ENCODE measurements at places on chromosomes 12 and 14. TPM values are rescaled to one million over a fixed set of nuclear protein-coding genes. Genes with fewer than 3 reads are reported as not detected.
A peak's percentile ranks its signal among the peaks of the same experiment; 100 is the strongest.

DNA sequence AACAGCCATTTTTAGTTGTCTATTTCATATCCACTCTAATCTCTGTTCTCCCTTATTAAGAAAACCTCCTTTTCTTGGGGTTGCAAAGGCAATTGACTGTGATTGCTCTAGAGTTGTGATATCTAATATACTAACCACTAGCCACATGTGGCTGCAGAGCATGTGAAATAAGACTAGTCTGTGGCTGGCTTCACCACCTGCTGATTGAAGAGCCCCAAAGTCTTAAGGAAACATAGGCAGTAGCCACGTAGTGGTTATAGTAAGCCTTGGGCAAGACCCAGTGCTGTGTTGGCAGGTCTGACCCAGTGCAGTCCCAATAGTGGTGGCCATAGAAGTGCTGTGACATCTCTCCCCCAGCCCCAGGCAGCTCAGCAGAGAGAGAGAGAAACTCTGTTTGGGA is 28.4 kb upstream of the ATP2B1 start:
- DNase-seq = no peak
- no peaks in the 10 kb centered on the region for H3K27me3 ChIP-seq
- no peak overlapping the region for H3K4me3 ChIP-seq
- no peak overlapping the region for H3K27ac ChIP-seq

DNA sequence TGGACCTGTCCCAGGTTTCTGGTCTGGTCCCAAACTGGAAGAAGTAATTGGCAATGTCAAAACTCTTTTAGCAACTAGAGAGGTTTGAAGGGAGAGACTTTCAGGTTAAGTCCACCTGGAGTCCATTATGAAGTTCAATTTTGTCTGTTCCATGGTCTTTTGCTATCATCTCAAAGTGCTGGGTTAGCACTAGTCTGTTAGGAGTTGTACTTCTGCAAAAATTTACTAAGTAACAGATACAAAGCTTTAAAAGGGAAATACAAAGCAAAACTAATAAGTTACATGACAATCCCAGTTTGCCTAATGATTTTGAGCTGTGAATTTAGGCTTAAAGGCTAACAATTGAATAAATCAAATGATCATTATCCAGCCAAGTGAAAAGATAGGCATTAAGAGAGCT is 643.9 kb downstream of the C12orf50 start:
- H3K4me3 ChIP-seq = no peak overlapping the region
- H3K27me3 ChIP-seq = no peaks in the 10 kb centered on the region
- H3K36me3 ChIP-seq = no peaks in the 10 kb centered on the region
- H3K4me1 ChIP-seq = peaks cover 10% of the 10 kb centered on the region
- no peak overlapping the region for H3K27ac ChIP-seq

- DNase-seq = no peak
- H3K36me3 ChIP-seq = no peaks in the 10 kb centered on the region
- no peak overlapping the region for H3K4me3 ChIP-seq
- no peaks in the 10 kb centered on the region for H3K4me1 ChIP-seq
Observed at GRCh38 chr12:86015026-86015425, 140.9 kb downstream of the NTS start.

DNA sequence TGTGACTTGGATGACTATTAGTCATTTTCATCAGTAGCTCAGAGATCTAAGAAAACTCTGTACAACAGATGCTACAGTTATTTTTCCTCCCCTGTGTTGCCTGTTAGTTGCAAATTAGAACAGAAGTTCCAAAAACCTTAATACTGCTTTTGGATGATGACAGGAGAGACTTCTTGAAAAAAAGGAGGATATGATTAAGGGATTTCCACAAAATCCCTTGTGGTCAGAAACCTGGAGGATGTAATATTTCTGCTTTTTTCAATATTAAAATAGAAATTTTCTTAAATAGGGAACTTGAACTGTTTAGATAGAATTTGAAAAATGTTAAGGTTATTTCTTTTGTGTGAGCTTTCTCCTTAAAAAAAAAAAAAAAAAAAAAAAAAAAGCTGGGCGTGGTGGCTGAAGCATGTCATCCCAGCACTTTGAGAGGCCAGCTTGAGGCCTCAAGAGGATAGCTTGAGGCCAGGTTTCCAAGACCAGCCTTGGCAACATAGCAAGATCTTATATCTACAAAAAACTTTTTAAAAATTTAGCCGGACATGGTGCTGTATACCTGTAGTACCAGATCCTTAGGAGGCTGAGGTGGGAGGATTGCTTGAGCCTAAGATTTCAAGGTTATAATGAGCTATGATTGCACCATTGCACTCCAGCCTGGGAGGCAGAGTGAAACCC is 14.1 kb downstream of the CMAS start:
- H3K4me1 ChIP-seq = no peaks in the 10 kb centered on the region
- peaks cover 19% of the 10 kb centered on the region for H3K36me3 ChIP-seq
- no peak overlapping the region for H3K27ac ChIP-seq
- no peak for DNase-seq
- no peak overlapping the region for H3K4me3 ChIP-seq
- H3K27me3 ChIP-seq = no peaks in the 10 kb centered on the region

DNA sequence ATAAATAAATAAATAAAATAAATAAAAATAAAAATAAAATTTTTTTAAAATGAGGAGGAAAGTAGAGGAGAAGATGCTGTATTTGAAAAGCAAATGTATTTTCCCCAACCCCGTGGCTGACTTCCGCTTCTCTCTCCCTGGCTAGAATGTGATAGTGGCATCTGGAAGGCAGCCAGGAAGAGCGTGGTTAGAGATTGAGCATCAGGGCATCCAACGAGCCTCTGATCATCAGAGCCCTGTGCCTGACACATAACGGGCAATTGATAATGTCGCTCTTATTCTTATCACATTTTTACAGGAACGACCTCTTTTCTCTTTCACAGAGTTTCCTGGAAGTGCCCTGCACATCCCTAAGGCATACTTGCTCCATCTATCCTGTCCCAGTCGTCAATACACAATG is 496.9 kb upstream of the TMEM132C start:
- H3K36me3 ChIP-seq = no peaks in the 10 kb centered on the region
- H3K4me3 ChIP-seq = no peak overlapping the region
- no peaks in the 10 kb centered on the region for H3K4me1 ChIP-seq
- H3K27ac ChIP-seq = no peak overlapping the region
- H3K27me3 ChIP-seq = no peaks in the 10 kb centered on the region
- no peak for DNase-seq

DNA sequence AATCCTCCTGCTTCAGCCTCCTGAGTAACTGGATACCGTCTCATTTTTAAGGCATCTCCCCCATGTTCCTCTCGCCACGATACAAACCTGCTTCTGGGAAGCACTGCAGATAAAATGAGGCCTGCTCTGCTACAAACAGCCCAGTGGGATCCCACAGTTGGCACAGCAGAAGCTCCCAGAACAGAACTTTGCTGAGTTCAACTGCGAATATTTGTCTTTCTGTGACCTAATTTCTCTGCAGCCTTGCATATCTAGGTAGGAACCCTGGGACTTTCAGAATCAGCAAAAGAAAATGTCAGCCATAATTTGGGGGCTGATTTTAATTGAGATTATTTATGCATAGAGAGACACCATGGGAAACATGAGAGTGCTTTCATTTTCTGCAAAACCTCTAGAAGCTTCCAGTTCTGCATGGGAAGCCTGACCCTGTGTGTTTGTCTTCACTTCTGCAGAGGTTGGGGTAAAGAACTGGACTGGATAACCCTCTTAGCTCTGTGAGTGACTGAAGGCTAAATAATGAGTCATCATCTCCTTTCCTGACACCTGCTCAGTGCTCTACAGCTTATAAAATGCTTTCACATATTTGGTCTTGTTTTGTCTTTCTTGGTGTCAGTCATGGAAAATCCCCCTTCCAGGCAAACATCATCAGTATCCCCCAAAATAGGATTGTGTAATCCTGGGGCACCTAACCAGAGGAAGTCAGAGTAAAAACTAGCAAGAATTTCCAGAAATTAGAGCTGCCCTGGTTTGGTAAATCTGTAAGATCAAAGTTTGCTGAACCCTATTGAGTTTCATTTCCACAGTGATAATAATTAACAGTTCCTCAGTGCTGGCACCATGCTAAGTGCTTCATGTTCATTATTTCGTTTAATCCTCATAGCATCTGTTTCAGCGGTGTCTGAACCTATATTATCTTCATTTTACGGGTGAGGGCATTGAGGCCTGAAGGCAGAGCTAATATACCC is 185.8 kb downstream of the SLC15A4 start:
- H3K27ac ChIP-seq = no peak overlapping the region
- no peaks in the 10 kb centered on the region for H3K27me3 ChIP-seq
- DNase-seq = no peak
- no peaks in the 10 kb centered on the region for H3K4me1 ChIP-seq

DNA sequence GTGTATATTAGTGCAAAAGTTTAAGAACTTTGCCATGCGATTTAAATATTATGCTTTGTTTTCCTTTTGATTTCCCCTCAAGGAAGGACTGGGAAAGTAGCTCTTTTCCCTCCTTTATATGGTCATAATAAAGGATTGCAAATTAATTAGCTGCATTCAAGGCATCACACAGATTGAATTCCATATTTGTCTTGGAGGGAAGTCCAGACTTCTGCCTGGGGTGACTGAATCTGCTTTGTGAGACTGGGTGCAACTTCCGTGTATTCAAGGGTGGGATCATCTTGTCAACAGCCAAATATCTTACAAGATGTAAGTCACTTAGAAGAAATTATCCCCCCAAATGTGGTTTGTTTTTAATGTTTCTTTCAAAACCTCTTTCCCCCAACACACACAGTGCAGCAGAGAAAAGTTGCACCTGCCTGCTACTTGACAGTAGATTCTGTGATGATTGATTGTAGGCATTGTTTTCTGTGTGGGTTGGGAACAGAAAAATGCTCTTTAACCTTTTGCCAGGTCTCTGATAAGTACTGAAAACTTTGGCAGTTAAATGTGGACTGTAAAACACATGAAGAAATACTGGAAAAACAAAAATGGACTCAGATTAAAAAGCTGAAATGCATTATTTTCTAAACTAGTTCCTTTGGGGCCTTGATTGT is 28.4 kb downstream of the STK38L start:
- H3K4me3 ChIP-seq = no peak overlapping the region
- peak overlapping the region; percentile 39 for H3K27ac ChIP-seq
- H3K4me1 ChIP-seq = peaks cover 40% of the 10 kb centered on the region
- no peaks in the 10 kb centered on the region for H3K27me3 ChIP-seq

DNA sequence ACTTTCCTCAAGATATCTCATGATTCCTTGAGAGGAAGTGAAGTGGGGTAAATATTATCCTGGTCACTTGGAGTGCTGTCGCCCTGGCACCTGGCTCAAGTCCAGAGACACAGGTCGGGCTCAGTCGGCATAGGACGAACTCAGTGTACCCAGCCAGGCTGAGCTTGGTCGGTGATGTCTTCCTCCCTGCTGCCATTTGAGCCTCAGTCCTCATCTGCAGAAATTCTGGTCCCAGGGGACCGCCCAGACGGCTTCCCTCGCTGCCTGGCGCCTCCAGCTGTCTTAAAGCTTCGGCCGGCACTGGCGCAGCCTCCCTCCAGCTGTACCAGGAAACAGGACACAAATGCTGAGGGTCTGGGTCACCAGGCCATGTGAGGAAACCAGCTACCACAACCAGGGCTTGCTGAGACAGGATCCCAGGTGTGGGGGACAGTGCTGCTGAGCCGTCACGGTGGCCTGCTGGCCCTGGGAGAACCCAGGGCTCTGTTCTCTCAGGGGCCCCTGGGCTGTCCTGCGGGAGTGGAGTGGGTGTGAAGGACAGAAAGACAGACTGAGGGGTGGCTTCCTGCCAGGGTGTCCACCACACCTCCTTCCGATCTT is 5.0 kb upstream of the KLC1 start:
- H3K4me1 ChIP-seq = peaks cover 27% of the 10 kb centered on the region
- peak overlapping the region; percentile 81 for H3K27ac ChIP-seq
- no peaks in the 10 kb centered on the region for H3K36me3 ChIP-seq
- H3K4me3 ChIP-seq = no peak overlapping the region

- no peak overlapping the region for H3K4me3 ChIP-seq
- H3K27ac ChIP-seq = no peak overlapping the region
- H3K36me3 ChIP-seq = no peaks in the 10 kb centered on the region
- DNase-seq = no peak
Observed at GRCh38 chr12:62802984-62803383, 132.0 kb downstream of the PPM1H start.

- no peaks in the 10 kb centered on the region for H3K27me3 ChIP-seq
- no peak overlapping the region for H3K4me3 ChIP-seq
- DNase-seq = no peak
- no peaks in the 10 kb centered on the region for H3K36me3 ChIP-seq
- no peaks in the 10 kb centered on the region for H3K4me1 ChIP-seq
Observed at GRCh38 chr12:44771485-44772021, 104.6 kb downstream of the NELL2 start.

- DNase-seq = no peak
- no peaks in the 10 kb centered on the region for H3K36me3 ChIP-seq
- no peaks in the 10 kb centered on the region for H3K27me3 ChIP-seq
- no peaks in the 10 kb centered on the region for H3K4me1 ChIP-seq
- H3K4me3 ChIP-seq = no peak overlapping the region
- H3K27ac ChIP-seq = no peak overlapping the region
Observed at GRCh38 chr12:23431006-23431405, 518.5 kb downstream of the SOX5 start.

- no peak overlapping the region for H3K27ac ChIP-seq
- peaks cover 6% of the 10 kb centered on the region for H3K4me1 ChIP-seq
- DNase-seq = no peak
- H3K36me3 ChIP-seq = no peaks in the 10 kb centered on the region
- no peak overlapping the region for H3K4me3 ChIP-seq
Observed at GRCh38 chr12:45644541-45644940, 85.0 kb upstream of the ARID2 start.

- H3K36me3 ChIP-seq = no peaks in the 10 kb centered on the region
- H3K4me1 ChIP-seq = no peaks in the 10 kb centered on the region
- peak overlapping the region; percentile 83 for H3K4me3 ChIP-seq
Observed at GRCh38 chr12:10612984-10613348, 443 bp downstream of the MAGOHB start.

GRCh38 chr12:6846316-6846869 is 4.7 kb downstream of the CDCA3 start:
- no peak overlapping the region for H3K27ac ChIP-seq
- H3K27me3 ChIP-seq = no peaks in the 10 kb centered on the region
- H3K4me1 ChIP-seq = peaks cover 11% of the 10 kb centered on the region

DNA sequence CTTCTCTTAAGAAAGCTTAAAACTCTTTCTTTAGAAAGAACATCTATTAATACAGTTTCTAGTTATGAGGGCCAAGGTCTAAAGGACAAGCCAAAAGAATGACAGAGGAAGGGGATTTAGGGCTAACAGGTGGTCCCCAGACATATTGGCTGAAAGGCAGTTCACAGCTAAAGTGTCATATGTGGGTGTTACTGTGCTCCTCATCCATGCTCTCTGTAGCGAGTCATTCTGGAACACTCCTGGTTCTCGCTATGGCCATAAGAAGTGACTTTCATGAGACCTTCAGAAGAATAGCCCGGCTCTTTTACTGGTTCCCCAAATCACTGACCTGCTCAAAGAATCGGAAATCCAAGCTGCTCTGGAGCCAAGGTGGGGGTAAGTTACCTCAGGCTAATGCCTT is 55.0 kb downstream of the TBK1 start:
- no peak overlapping the region for H3K4me3 ChIP-seq
- DNase-seq = no peak
- no peak overlapping the region for H3K27ac ChIP-seq
- no peaks in the 10 kb centered on the region for H3K27me3 ChIP-seq
- H3K36me3 ChIP-seq = no peaks in the 10 kb centered on the region

- H3K4me3 ChIP-seq = no peak overlapping the region
Observed at GRCh38 chr14:34030864-34031263, 80.0 kb upstream of the EGLN3 start.

TAS2R19 gene
- total RNA-seq = 0.29 TPM

KRT85 gene
- not detected for total RNA-seq

ABCC9 gene
- 11.6 TPM for total RNA-seq

RD3L gene
- not detected for total RNA-seq

ISCU gene
- total RNA-seq = 132 TPM

DRAM1 gene
- total RNA-seq = 3.4 TPM

PTPRB gene
- 22.9 TPM for total RNA-seq

SLC15A4 gene
- 13.5 TPM for total RNA-seq
